ENCODE measurements at places on chromosomes 11 and 22.

GRCh38 chr22:37566329-37566837, 6.1 kb downstream of the CDC42EP1 start:
- peak; percentile 23 for DNase-seq

DNA sequence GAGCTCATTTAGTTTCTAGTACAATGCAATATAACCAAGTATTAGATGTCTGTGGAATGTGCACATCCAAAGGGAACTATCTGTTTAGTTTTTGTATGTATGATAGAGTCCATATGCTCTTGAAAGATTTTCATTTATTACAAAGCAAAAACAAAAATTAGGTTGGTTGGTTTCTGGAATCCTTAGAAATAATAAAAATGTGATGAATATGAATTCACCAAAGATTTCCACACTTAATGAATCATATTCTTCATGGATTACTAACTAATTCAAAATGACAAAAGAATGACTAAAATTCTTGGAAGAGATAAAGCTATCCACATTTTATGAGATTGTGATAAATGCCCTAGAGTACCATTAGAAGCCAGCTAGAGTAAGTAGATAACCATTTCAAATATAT, 261.1 kb downstream of the SBF2 start:
- DNase-seq, result no peak

DNA sequence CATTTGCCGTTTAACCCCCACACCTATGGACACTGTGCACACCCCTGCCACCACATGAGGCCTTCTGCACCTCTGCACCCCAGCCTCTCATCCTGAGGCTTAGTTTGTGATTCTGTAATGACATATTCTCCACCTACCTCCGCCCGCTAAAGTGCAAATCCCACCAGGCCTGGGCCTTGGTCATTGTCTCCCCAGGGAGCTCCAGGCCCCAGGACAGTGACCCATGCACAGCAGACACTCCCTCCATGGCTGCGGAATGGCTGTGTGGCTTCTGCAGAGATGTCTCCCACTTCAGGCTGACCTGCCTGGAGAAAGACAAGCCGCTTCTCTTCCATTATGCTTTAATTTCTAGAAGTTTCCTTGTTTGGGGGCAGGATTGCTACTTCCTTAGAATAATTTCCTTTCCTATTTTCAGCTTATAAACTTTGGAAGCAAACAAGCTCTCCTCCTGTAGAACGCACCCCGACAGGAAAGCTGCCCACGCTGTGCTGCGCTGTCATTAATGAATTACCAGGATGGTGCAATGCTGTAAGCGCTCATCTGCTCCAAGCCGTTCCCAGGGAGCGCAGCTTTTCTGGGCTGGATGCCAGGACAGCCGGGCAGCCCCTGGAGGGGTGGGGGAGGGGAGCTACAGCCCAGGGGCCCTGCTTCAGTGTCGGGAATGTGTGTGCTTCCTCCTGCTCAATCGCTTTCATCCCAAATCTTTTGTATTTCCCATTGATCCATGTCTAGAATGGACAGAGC, 618.0 kb downstream of the BRD1 start:
- DNase-seq, result no peak

GRCh38 chr22:43385770-43386641, 25.8 kb upstream of the MPPED1 start:
- DNase-seq, result peak; percentile 58

DNA sequence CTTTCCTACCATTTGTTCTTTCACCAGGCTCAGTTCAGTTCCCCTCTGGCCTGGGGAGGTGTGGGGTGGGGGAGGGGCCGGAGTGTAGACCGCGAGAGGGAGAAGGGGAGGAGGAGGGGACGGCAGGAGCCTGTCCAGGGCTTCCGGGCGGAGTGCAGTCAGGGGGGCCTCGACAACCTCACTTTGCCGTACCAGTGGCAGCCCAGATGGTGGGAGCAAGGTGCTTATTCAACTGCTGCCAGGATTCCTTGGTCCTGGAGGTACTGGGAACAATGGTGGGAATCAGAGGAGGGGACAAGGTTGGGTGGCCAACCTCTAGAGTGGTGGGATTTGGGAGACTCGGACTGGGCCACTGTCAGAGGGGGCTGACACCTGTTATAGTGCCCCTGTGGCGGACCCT, 1.2 kb downstream of the BACE1 start:
- no peak for DNase-seq

GRCh38 chr11:78400116-78400515, 17.5 kb downstream of the GAB2 start:
- DNase-seq, result no peak

DNA sequence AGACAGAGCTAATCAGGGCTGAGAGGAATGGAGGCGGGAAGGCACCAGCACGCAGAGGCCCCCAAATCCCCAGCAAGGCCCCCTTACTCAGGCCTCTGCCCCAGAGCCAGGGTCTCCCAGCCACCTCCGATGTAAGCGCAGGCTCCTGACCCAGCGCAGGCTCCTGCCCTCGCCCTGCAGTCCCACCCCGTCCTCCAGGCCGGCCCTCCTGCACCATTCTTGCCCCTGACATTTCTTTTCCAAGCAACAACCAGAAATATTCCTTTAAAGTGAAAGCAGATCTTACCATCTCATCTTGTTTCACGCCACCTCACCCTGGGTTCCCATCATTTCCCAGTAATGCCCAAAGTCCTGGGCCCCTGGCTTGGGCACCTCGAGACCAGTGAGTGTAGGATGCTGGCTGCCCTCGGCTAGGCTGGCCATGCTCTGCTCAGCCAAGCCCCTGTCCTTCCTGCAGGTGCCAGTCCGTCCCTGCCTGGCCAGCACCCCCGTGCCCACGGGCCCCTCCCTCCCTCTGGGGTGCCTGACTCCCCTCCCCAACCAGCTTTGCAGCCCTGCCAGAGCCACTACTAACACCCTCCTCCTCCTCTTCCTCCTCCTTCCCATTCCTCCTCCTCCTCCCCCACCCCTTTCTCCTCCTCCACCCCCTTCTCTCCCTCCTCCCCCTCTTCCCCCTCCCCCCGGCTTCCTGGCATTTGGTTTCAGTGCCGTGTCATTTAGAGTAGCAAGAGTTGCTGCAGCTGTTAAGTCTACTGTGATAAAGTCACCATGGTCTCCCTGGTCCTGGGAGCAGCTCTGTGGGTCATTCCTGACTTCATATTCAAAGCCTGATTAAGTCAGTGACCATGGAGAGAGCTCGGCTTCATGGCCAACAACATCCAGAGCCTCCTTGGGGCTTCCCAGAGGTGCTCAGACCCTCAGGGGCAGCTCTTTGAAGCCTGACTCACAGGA, 78.7 kb downstream of the PIWIL3 start:
- DNase-seq, result no peak

DNA sequence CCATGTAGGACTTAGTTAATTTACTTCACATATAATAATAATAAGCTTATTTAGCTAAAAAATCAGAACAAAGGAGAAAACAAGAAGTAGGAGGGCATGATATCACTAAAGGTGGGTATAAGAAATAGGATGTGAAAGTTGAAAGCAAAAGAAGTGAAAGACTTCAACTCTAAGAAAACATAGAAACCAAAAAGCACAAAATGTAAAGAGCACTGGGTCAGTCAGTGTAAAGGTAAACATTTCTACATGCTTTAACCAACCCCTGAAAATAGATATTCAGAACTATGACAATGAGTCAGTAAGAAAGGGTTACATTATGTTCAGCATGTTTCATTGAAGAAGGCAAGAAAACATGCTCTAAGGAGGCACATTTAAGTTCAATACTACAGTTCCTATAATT, 298.8 kb downstream of the SWAP70 start:
- no peak for DNase-seq

- DNase-seq, result no peak
Measured at GRCh38 chr11:70860888-70861287, 391.5 kb downstream of the SHANK2 start.

DNA sequence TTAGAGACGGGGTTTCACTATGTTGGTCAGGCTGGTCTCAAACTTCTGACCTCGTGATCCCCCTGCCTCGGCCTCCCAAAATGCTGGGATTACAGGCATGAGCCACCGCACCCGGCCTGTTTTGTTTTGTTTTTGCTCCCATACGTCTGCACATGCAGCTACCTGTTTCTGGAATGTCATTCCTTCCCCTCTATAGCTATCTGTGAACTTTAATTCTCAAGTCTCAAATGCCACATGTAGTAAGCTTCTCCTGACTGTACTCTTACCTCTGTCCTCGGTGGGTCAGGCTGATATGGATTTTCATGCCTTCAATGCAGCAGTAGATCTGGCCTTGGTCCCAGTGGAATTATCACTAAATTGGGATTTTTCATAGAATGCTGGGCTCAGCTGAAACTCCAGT, 12.4 kb upstream of the SWAP70 start:
- no peak for DNase-seq

GRCh38 chr22:46914916-46915894, 152.8 kb downstream of the TBC1D22A start:
- no peak for DNase-seq

DNA sequence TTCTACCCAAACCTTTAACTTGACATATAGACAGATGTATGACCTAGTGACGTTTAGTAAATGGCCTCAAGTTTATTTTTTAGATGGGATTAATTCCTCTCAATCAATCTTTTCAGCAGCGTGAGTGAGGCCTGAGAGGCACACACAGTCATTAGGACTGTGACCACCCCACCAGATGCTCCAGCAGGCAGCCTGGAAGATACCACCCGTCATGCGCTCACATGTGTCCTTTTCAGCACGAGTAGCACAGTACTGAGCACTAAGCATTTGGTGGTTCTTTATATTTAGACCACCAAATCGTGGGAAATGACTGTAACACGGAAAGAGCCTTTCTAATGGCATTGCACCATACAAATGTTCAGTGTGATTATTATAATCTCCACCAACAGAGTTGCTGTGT, 354.6 kb upstream of the DDI1 start:
- no peak for DNase-seq

GRCh38 chr11:89490981-89491690, at the start of gene NOX4:
Gene NOX4, minus strand, starts transcription at chr11:89491375. Its CDS starts 129 bp downstream, at chr11:89491246.
- no peak for DNase-seq

GRCh38 chr11:83674102-83674896, 388.1 kb upstream of the CCDC90B start:
- DNase-seq, result no peak

DNA sequence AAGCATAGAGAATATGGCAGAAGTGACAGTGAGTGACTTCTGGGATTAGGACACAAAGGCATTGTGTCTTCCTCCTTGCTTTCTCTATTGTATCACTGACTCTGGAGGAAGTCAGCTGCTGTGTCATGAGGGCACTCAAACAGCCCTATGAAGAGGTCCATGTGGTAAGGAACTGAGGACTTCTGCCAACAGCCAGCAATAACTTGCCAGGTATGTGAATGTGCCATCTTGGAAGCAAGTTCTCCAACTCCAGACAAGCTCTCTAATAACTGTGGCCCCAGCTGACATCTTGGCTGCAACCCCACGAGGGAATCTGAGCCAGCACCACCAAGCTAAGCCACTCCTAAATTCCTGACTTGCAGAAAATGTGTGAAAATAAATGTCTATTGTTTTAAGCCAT, 83.6 kb upstream of the ZBED5 start:
- DNase-seq, result no peak

GRCh38 chr11:16239141-16240105, 116.9 kb downstream of the SOX6 start:
- DNase-seq, result no peak
